Breast epithelium (tissue), 4 donors: ENCODE measurements at places on chromosomes 7 and 10. TPM values are rescaled to one million over a fixed set of nuclear protein-coding genes. Genes with fewer than 3 reads are reported as not detected.

Gene TEX36
- not detected for total RNA-seq

- DNase-seq = no peak
These were observed 203.3 kb downstream of the BAMBI start for GRCh38 chr10:28880683-28880950.

Gene MRPS33
- total RNA-seq = 23.4 TPM

GRCh38 chr10:88987243-88987725 lies 3.3 kb upstream of the FAS start:
- DNase-seq = no peak

Gene CPED1
- total RNA-seq = 29.3 TPM

GRCh38 chr10:48536156-48536500 lies 68.7 kb downstream of the ARHGAP22 start:
- no peak for DNase-seq
